ENCODE measurements at places on chromosomes 1 and 21.

GRCh38 chr1:47761974-47762373 is 235.2 kb downstream of the TRABD2B start:
- DNase-seq = no peak

DNA sequence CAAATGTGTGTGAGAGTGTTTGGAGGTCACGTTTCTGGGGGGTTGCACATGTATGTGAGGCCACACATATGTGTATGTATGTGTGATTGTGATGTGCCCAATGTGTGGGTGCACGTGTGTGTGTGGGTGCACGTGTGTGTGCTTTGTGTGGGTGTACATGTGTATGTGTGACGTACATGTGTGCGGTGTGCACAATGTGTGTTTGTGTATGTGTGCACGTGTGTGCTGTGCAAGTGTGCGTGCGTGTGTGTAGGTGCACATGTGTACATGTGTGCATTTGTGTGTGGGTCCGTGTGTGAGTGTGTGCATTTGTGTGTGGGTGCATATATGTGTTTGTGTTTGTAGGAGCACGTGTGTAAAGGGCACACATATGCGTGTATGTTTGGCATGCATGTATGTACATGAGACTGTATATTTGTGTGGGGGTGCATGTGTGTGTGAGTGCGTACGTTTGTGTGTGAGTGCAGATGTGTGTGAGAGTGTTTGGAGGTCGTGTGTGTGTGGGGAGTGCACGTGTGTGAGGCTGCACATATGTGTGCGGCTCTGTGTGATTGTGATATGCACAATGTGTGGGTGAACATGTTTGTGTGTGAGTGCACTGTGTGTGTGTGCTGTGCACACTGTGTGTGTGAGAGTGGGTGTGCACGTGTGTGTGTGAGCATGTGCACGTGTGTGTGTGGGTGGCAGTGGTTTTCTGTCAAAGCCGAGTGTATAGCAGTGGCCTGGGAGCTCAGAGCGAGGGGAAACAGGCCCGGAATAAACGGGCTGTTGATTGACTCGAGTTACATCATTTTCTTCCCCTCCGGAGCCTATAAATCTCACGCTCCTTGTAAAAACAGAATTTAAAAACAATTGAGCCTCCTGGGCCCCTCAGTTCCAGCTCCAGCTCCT is 132.7 kb upstream of the ARHGEF16 start:
- no peak for DNase-seq

DNA sequence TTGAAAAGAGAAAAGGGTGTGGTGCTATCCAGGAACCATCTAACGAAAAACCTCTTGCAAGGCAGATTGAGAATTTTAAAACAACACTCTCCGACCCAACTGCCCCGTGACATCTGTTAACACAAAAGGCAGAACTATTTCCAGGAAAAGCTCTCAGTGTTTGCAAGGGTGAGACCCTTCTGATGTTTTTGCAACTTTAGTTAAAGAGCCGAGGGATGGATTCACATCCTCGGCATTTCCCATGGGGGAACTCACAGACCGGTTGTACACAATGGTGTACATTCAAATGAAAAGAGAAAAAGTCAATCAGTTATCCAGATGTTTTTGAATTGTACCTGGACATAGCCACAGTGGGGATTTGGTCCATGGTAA is 120.0 kb downstream of the NGF start:
- DNase-seq = no peak

DNA sequence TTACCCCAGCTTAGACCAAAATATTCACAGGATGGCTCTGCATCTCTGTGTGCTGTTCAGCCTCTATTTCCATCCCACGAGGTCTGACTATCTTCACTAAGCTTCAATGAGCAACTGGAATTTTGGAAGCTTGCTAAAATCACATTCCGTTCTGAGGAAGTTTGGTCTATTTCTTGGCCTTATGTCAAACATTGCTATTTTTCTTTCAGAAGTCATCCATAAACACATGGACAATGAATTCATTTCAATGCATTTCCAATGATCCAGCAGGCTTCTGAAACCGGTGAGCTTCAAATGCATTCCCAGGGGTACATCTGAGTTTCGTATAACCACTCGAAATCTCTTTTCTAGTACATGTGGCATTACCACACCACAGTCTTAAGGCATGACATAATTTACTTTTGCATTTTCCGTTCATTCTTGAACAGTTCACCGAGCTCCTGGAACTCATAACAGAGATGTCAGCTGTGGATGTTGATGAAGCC is 294.1 kb upstream of the KAZN start:
- no peak for DNase-seq

DNA sequence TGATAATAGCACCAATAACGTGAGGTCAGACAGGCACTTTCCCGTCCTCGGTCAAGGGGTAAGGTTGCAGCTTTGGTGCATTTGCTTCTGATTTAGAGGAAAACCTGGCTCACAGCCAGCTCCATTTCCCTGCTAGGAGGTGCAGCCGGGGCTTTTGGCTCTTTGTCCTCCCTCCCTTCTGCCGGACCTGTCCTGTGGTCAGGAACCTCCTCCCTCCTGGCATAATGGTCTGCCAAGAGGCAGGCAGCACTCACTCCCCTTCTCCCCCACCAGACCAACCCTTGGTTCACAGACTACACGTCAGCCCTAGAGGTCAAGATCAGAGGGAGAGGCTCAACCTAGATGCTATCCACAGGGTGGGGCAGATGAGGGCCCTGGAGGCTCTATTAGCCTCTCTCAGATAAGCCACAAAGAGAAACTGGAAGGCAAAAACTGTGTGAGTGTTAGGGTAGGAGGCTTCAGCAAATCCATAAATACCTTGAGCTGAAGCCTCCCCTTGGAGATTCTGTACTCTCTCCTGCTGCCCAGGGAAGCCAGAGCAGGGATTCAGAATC is 64.8 kb downstream of the PLXNA2 start:
- DNase-seq = peak; percentile 87

GRCh38 chr1:11134898-11135266 is 35.2 kb upstream of the EXOSC10 start:
- DNase-seq = no peak
